T-helper 17 cell (primary cell): ENCODE measurements at places on chromosomes 12 and 14. TPM values are rescaled to one million over a fixed set of nuclear protein-coding genes. Genes with fewer than 3 reads are reported as not detected.

DNA sequence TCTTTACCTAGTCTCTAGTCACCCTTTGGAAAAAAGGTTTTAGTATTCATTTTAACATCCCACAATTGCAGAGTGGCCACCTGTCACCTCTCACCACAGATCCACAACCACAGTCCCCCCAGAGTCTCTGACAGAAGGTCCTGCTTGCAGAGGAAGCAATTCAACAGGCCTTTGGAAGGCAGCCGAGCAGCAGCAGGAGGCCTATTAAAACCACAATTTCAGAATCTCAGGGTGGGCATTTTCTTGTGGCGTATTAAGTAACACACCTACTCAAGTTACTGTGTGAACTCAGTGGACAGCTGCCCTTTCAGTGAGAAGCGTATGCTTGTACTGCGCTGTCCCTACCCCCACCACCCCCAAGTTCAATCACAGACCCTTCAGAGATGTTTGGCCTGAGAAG lies 234.0 kb upstream of the HMGA2 start:
- H3K4me1 ChIP-seq, result no peaks in the 10 kb centered on the region
- no peaks in the 10 kb centered on the region for H3K36me3 ChIP-seq
- no peak overlapping the region for H3K4me3 ChIP-seq
- no peak overlapping the region for H3K27ac ChIP-seq
- peaks cover 5% of the 10 kb centered on the region for H3K27me3 ChIP-seq

- no peak for DNase-seq
- H3K27me3 ChIP-seq, result no peaks in the 10 kb centered on the region
- peaks cover 13% of the 10 kb centered on the region for H3K36me3 ChIP-seq
- no peaks in the 10 kb centered on the region for H3K4me1 ChIP-seq
These were observed 51.1 kb downstream of the TMEM260 start for GRCh38 chr14:56630707-56631106.

Gene TMEM63C
- total RNA-seq, result 1.1 TPM

Gene GYS2
- not detected for total RNA-seq

DNA sequence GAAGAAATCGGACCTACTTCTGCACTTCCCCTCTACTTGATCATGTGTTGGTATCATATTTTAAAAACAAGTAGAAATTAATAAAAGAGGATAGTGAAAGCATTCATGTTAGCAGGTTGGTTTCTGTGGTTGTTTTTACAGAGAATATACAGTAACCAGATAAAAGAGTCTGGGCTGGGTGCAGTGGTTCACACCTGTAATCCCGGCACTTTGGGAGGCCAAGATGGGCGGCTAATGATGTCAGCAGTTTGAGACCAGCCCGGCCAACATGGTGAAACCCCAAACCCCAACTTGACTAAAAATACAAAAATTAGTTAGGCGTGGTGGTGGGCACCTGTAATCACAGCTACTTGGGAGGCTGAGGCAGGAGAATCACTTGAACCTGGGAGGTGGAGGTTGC lies 55.9 kb downstream of the LRP6 start:
- H3K27ac ChIP-seq, result peak overlapping the region; percentile 39
- DNase-seq, result no peak
- H3K27me3 ChIP-seq, result peaks cover 9% of the 10 kb centered on the region

GRCh38 chr14:97457575-97458085 lies 660.4 kb downstream of the VRK1 start:
- H3K36me3 ChIP-seq, result peaks cover 3% of the 10 kb centered on the region
- H3K27me3 ChIP-seq, result no peaks in the 10 kb centered on the region
- H3K27ac ChIP-seq, result peak overlapping the region; percentile 98

DNA sequence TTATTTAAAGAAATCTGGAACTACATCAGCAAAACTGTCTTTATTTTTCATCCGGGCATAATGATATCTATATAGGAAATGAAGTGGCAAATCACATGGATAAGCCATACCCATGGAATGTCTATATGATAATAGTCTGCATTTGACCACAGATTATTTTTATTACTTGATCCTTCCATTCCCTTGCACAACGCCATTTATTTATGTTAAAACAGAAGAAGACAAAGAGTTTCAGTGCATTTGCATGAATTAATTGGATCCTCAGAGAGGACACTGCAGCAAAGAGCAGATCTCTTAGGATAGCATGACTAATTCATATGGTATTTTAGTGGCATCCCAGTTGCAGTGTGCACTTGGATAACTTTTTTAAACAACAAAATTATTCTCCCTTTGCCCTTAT lies 345.0 kb downstream of the CCDC91 start:
- no peak overlapping the region for H3K27ac ChIP-seq
- no peaks in the 10 kb centered on the region for H3K27me3 ChIP-seq
- H3K4me3 ChIP-seq, result no peak overlapping the region
- DNase-seq, result no peak

Gene KCNC2
- total RNA-seq, result not detected

DNA sequence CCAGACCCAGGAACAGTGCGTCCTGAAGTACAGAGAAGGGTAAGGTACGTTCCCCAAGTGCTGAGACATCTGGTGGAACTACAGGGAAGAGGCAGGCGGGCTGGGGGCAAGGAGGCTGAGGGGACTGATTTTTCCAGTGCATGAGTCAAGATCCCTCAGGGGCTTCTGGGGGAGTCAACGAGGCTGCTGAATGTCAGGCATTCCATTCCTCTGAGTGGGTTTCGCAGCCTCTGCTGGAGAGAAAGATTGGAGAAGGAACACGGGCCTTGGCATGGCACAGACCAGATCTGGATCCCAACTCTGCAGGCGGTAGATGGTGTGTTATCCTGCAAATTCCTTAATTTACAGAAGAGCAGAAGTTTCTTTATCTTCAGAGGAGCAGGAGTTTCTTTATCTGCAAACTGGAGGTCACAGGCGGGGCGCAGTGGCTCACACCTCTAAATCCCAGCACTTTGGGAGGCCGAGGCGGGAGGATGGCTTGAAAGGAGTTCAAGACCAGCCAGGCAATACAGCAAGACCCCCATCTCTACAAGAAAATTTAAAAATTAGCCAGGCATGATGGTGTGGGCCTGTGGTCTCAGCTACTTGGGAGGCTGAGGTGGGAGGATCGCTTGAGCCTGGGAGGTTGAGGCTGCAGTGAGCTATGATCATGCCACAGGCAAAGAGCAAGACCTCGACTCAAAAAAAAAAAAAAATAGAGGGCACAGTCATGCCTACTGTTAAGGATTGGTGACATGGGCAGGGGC lies 132.6 kb upstream of the MAP1LC3B2 start:
- no peaks in the 10 kb centered on the region for H3K36me3 ChIP-seq
- H3K4me3 ChIP-seq, result no peak overlapping the region
- no peak for DNase-seq
- H3K4me1 ChIP-seq, result peaks cover 2% of the 10 kb centered on the region
- no peak overlapping the region for H3K27ac ChIP-seq

- DNase-seq, result no peak
- no peaks in the 10 kb centered on the region for H3K27me3 ChIP-seq
- peaks cover 5% of the 10 kb centered on the region for H3K36me3 ChIP-seq
These were observed 8.0 kb downstream of the ANO6 start for GRCh38 chr12:45223868-45224267.

- DNase-seq, result no peak
- no peak overlapping the region for H3K4me3 ChIP-seq
- no peak overlapping the region for H3K27ac ChIP-seq
- peaks cover 4% of the 10 kb centered on the region for H3K27me3 ChIP-seq
These were observed 213.4 kb upstream of the EGLN3 start for GRCh38 chr14:34164162-34164864.

DNA sequence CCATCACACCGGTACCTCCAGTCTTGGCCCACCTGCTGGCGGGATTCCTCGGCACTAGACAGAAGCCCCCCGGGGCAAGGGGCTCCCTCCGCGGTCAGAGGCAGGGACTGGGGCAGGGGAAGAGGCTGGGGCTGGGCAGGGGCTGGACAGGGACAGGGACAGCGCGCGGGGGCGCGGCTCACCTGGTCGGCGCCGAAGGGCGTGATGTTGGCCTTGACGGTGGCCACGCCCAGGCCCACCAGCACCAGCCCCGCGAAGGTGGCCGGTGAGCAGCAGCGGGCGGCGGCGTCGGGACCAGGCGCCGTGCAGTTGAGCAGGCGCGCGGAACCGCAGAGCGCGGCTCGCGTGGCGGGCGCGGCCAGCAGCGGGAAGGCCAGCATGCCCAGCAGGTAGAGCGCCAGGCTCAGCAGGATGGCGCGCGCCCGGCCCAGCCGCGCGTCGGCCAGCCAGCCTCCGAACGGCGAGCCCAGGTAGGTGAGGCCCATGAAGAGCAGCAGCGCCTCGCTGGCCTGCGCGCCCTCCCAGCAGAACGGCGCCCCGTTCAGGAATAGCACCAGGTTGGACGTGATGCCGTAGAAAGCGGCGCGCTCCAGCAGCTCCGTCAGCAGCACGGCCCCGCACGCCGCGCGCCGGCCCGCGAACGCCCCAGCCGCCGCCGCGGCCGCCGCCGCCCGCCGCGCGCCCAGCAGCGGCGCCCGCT lies 392 bp downstream of the SLC15A4 start:
- no peaks in the 10 kb centered on the region for H3K27me3 ChIP-seq
- DNase-seq, result no peak

DNA sequence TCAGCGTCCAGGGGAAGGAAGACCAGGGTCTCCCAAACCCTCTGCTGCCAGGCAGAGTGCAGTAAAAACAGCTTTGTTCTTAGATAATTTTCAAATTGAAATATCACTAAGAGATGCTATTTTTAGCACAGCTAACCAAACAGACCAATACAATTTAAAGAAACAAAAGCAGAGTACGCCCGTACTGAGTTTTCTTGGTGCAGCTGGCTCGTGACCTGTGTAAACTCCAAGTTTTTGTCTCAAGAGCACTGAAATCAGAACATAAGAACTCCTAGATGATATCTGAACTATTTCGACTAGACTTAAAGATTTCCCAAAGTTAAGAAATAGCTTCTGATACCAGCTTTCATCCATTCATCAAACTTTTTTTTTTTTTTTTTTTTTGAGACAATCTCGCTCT lies 10.3 kb downstream of the ARF3 start:
- no peak overlapping the region for H3K27ac ChIP-seq
- peaks cover 6% of the 10 kb centered on the region for H3K36me3 ChIP-seq
- no peak for DNase-seq

DNA sequence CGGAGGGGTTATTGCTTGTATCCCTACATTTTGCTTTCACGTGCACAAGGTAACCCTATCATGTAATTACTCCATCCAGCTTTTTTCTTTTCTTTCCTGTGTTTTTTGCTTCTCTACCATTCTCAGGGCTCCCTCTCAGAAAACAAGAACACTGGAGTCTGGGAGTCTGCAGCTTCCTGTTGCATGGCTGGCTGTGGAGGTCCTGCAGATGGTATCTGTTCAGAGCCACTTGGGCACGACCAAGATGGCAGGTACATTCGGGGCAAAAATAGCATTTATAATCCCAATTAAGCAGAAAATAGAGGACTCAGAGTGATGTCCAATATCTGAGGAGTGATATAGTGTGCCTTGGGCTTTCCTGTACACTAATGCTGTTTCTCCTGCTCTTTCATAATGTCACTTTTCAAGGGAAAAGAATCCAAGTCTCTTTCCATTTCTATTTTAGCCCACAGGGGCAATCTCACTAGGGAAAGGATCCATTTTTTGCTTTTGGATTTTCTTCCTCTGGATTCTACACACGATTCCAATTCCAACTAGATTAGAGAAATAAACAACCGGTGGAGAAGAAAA lies 3.2 kb upstream of the NUMB start:
- H3K4me3 ChIP-seq, result no peak overlapping the region
- no peak for DNase-seq
- H3K27ac ChIP-seq, result no peak overlapping the region
- peaks cover 42% of the 10 kb centered on the region for H3K4me1 ChIP-seq

- no peaks in the 10 kb centered on the region for H3K4me1 ChIP-seq
- DNase-seq, result no peak
- no peaks in the 10 kb centered on the region for H3K27me3 ChIP-seq
- H3K27ac ChIP-seq, result no peak overlapping the region
- H3K4me3 ChIP-seq, result no peak overlapping the region
- H3K36me3 ChIP-seq, result no peaks in the 10 kb centered on the region
These were observed 12.7 kb upstream of the LRIG3 start for GRCh38 chr12:58932806-58933681.

Gene SCNN1A
- total RNA-seq, result 2.8 TPM

Gene TMCC3
- total RNA-seq, result 2.9 TPM

Gene VAMP1
- 33.1 TPM for total RNA-seq

Gene PAPOLA
- total RNA-seq, result 141 TPM

DNA sequence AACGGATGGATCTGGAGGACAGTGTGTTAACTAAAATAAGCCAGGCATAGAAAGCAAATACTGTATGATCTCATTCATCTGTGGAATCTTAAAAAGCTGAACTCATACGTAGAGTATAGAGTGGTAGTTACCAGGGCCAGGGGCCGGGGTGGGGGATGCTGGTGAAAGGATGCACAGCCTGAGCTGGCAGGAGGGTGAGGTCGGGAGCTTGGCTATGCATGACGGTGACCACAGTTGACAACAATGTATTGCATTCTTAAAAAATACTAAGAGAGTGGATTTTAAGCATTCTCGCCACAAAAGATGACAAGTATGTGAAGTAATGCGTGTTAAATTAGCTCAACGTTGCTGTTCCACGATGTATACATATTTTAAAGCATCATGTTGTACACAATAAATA lies 351.3 kb downstream of the TMEM121 start:
- no peak overlapping the region for H3K27ac ChIP-seq
- DNase-seq, result no peak
- H3K4me3 ChIP-seq, result no peak overlapping the region
- H3K36me3 ChIP-seq, result peaks cover 3% of the 10 kb centered on the region

Gene DUSP16
- total RNA-seq, result 94.8 TPM

GRCh38 chr12:57613427-57614109 lies 2.3 kb downstream of the ARHGEF25 start:
- no peak for DNase-seq
- H3K27ac ChIP-seq, result no peak overlapping the region
- peaks cover 66% of the 10 kb centered on the region for H3K27me3 ChIP-seq
- H3K4me3 ChIP-seq, result no peak overlapping the region
- H3K36me3 ChIP-seq, result peaks cover 2% of the 10 kb centered on the region

GRCh38 chr14:23354990-23355389 lies 2.3 kb upstream of the SLC22A17 start:
- peaks cover 55% of the 10 kb centered on the region for H3K27me3 ChIP-seq
- H3K27ac ChIP-seq, result no peak overlapping the region
- H3K36me3 ChIP-seq, result peaks cover 12% of the 10 kb centered on the region

DNA sequence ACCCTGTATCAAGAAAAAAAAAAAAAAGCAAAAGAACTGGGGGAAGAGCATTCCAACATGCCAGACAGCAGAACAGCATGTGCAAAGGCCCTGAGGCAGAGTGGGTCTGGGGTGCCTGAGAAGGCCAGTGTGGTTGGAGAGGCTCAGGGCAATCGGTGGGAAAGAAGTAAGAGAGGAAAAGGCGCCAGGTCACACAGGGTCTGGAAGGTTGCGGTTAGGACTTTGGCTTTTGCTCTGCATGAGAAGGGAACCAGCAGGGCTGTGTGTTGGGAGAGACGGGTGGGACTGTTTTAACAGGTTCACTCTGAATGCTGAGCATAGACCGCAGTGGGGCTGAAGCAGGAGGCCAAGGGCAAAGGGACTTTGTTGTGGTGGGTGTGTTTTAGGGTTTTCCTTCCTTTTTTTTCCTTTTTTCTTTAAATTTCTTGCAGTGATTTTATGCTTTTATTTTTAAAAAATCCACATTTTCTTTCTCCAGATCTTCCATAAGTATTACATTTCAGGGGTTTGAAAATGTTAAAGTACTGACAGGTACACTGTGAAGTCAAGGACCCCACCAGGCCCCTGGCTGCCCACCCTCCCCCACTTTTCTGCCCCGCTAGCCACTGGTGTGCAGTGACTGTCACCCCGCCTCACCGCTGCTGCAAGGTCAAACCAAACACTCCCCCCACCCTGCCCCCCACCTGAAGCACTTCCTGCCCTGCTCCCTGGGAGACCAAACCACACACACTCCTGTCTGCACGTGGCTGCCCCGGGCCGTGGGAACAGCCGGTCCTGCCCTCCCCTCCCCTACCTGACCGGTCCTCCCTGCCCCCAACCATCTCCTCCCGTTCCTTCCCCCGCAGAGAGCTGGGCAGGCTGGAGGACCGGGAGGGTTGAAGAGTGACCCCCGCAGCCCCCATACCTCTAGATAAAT lies 30.0 kb downstream of the DTX1 start:
- peak overlapping the region; percentile 88 for H3K4me3 ChIP-seq
- peaks cover 6% of the 10 kb centered on the region for H3K36me3 ChIP-seq
- H3K4me1 ChIP-seq, result peaks cover 77% of the 10 kb centered on the region
- no peaks in the 10 kb centered on the region for H3K27me3 ChIP-seq
